ENCODE measurements at places on chromosomes 2 and 18.

DNA sequence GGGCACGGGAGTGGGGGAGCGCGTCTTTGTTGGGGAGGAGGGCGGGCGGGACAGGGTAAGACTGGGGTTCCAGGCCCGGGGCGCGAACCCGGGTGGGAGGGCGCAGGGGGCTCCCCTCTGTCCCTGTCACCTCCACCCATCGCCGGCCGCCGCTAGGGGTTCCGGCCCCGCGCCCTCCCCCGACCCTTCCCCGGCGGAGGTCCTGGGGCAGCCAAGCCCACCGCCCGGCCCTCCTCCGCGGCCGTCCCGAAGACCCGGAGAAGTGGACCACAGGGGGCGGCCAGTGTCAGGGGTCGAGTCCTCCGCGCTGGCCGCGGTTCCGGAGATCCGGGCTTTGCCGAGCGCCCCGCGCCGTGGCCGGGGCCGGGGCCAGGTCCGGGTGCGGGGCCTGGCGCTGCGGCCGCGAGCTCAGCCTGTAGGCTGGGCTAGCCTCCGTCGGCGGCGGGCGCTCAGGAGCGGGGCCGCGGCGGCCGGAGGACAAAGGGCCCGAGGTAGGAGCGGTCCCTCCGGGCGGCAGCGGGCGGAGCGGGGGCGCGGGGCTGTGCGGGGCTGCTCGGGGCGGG, 16.6 kb upstream of the E2F6 start:
- no peak for DNase-seq

DNA sequence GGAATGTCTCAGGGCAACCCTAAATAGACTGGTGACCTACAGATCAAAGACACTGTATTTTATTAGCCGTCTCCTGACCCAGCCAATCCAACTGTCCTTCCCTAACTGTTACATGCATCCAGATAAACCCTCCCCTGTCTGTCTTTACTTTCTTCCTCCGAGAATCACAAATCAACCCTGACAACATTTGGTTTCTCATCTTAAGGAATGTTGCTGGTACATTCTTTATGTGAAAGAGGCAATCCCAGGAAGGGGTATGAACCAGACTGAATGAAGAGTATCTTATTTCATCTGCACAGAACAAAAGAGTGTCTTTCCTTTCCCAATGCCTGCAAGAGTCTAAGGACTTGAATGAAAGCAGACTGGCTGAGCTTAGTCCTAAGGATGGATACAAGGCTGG, 113.9 kb upstream of the LTBP1 start:
- no peak for DNase-seq

DNA sequence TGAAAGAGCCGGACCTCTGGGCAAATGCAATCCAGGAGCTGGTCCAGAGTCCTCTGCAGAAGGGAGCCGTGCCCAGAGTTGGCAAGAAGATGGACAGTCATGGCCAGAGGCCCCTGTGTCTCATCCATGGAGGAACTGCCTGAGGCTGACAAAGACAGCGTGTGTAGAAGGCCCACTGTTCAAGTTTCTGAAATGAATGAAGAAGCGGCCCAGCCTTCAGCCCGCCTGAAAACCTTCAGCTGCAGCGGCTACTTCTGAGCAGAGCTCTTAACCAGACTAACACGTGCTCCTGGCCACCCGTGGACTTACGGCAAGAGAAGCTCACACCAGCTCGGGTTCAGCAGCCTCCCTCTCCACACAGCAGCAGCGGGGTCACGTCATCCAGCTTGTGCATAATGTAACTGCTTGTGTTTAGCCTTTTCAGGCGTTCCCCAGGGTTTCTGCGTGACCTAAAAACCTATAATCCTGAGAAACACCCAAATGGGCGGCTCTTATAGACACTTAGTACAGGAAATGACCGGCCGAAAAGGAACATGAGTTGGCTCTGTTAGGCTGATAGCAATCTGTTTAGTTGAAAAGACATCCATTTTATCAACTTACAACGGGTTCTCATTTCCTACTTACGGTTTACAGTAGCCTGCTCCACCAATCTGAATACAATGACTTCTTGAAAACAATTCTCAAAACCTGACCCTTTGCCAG, at the start of gene FAM124B:
Gene FAM124B, minus strand, starts transcription at position 467 of the 702 bp plus-strand sequence. Its CDS starts 339 bp downstream, at position 128.
- no peak for DNase-seq

GRCh38 chr2:231926180-231926741, at the start of gene NPPC:
Gene NPPC, minus strand, starts transcription at chr2:231926396. Its CDS starts 147 bp downstream, at chr2:231926249.
- DNase-seq = peak; percentile 82

DNA sequence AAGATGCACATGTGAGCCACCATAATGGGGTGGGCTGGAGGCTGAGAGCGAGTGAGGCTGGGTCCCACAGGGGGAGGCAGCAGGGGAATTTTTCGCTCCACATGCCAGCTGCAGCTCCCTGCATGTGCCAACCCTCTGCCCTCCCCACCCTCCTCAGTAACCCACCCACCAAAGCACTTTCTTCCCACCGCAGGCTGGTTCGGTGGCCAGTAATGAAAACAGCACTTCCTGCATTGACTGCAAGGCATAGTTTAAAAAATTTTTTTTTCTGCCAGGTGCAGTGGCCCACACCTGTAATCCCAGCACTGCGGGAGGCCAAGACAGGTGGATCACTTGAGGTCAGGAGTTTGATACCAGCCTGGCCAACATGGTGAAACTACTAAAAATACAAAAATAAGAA, 147.5 kb upstream of the TTC39C start:
- no peak for DNase-seq

Measured in activated naive CD4-positive, alpha-beta T cell treated with anti-CD3 and anti-CD28 coated beads, Interleukin-2, amount 50 U/mL, for 72 hours (primary cell).